ENCODE measurements at places on chromosomes 5 and 9.

DNA sequence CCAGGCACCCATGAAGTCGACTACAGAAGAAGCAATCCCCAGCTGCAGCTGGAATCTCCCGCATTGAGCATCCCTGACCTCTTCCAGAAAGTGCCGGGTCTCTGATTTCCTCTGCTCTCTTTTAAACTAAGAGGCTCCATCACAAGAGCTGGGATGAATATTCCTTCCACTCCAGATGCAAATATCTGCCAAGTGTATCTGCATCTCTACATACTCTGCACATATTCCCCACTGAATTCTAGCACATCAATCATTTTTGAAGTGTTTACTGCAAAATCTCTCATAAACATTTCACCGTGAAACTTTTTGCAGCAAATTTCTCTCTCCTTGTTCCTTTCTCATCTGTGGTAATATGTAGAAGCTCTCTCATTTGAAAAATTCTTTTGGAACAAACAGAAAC is 161.5 kb downstream of the GABRB2 start:
- no peak for DNase-seq

- DNase-seq, result peak; percentile 27
Measured at GRCh38 chr5:55416306-55416705, 108.5 kb downstream of the MTREX start.

GRCh38 chr5:175422058-175422457 is 21.9 kb downstream of the DRD1 start:
- DNase-seq, result no peak

GRCh38 chr9:75033791-75034473 is 5.8 kb upstream of the CARNMT1 start:
- peak; percentile 3 for DNase-seq

DNA sequence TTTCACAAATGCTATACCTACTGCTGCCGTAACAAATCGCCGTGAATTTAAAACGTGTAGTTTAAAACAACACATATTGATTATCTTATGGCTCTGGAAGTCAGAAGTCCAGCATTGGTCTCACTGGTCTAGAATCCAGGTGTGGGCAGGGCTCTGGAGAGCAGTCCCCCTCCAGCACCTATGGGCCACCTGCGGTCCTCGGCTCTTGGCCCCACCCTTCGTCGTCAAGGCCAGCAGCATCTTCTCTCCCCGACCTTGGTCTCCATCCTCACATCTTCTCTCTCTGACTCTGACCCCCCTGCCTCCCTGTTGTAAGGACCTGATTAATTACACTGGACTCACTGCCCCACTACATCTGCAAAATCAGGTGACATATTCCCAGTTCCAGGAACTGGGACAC is 106.4 kb upstream of the COL5A1 start:
- DNase-seq, result no peak

DNA sequence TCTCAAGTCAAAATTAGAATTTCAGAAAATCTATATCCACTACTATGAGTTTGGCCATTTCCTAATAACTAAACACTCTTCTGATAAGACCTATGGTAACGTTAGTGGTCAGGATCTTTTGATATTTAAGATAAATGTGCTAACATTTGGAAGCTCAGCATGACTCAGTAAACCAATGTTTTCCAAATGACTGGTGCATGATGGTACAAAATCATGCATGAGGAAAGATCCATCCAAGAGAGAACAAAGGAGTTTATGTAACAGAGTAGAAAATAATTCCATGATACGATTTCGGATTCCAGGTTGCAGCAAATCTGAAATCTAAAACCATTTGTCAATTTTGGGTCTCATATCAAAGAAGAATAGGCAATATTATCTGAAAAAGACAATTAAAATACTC is 279.2 kb downstream of the NSG2 start:
- no peak for DNase-seq

GRCh38 chr5:13378091-13378490 is 566.4 kb downstream of the DNAH5 start:
- DNase-seq, result peak; percentile 10

GRCh38 chr5:154421868-154422267 is 23.9 kb upstream of the SAP30L start:
- DNase-seq, result no peak

DNA sequence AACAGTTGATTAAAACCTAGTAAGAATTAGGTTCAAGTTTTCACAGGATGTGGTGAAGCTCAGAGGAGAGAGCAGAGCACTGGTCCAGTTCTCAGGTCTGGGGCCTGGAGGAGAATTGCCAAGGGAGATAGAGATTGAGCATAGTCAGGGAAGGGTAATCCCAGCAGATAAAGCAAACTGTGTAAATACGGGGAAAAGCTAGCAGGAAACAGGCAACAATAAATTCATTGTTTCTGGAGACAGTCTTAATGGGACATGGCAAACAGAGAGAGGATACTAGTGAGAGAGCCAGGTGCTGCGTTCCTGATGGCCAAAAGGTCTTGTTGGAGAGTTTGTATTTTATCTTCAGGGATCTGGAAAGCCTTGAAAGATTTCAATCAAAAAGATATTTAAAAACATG is 333.0 kb downstream of the PDE4D start:
- DNase-seq, result no peak

Measured in fibroblast of gingiva (primary cell).